ENCODE measurements at places on chromosomes 2 and 18.
A peak's percentile ranks its signal among the peaks of the same experiment; 100 is the strongest.

GRCh38 chr18:37294951-37295350 lies 270.6 kb downstream of the CELF4 start:
- no peak for DNase-seq

- no peak for DNase-seq
These were observed 51.4 kb upstream of the ZNF516 start for GRCh38 chr18:76546436-76546835.

GRCh38 chr18:24659827-24660720 lies 199.6 kb downstream of the HRH4 start:
- DNase-seq, result peak; percentile 14

DNA sequence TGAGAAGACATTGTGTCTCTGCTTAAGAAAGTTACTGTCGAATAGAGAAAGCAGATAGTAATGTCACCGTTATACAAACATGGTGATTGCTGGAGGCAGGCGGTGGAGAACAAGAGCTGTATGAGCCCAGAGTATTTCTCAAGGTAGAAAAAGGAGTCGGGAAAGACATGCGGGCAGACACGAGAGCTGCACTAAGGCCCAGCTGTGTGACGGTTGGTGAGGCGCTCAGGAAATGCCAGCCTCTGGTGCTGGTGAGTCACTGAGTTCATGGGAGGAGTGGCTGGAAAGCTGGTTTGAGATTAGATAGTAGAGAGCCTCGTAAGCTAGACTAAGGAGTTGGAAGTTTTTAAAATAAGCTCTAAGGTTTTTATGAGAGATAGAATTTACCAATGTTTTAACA lies 390.9 kb upstream of the TRIB2 start:
- no peak for DNase-seq

DNA sequence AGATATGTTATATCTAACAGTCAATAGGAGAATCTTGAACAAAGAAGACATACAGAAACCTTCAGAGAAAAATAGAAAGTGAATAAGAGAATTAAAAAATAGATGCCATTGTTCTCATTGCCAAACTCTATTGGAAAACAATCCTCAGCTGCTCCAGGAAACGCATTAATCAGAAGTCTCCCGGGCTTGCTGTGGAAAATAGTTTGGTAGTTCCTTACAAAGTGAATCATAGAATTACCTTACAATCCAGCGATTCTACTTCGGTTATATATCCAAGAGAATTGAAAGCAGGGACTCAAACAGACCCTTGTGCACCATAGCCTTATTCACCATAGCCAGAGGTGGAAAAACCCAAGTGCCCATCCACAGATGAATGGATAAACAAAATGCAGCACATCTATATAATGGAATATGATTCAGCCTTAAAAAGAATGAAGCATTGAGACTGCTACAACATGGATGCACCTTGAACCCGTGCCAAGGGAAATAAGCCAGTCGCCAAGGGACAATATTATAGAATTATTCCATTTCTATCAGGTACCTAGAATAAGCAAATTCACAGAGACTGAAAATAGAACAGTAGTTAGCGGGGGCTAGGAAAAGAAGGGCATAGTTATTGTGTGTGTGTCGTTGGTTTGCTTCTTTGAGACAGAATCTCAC lies 21.9 kb upstream of the CHRNA1 start:
- DNase-seq, result no peak

DNA sequence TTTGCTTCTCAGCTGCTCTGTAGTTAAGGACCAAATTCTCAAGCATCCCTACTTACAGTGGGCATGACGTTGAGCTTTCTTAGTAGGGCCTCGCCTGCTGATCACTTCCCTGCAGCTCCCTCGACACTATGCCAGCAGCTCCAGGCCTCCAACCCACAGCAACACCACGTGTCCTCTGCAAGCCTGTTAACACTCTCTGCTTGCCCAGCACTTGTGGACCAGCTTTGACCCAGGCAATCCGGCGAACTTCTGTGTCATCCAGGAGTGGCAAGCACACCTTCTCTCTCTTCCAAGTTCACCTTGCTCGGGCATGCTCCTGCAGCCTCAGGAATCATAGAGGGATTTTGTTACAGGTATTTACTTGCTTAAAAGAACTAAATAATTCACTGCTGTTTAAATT lies 138.6 kb upstream of the FHL2 start:
- DNase-seq, result no peak

DNA sequence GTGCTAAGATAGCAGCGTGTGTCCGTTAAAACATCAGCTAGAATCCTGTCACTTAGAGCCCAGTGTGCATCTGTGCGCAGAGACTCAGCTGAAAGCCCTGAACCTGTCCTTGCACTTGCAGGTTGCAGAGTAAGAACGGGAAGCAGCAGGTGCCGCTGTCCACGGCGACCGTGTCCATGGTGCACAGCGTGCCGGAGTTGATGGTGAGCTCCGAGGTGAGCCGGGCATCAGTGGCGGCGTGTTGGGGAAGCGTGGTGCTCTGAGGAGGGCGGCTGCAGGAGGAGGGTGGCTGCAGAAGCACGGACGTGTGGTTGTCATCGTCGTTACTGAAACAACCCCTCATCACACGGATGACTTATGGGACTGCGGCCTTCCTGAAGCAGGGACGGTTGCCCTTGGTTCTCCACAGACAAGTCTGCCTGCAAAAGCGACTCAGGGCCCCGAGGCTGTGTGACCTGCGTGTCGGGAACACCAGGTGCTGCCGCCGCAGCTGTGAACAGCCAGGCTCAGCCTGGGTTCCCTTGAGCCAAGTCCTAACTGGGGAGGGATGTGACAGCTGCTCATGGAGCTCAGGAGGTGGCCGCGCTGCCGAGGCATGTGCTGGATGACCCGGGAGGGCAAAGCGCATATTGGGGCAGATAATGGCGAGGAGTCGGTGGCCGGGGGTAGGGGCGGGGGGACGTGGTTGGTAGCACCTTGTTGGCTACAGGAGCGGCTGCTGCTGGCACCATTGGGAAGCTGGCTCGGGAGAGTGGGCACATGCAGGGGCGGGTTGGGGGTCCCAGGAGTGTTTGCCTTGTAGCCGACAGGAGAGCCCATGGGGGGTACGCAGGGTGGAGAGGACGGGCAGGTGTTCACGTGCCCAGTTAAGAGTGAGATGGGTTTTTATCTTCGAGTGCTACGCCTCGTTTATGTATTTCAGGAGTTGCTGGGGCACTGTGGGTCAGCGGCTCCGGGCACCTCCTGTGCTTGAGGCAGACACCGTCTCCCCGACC lies 16.6 kb downstream of the CTDP1 start:
- no peak for DNase-seq

GRCh38 chr2:226136739-226137138 lies 662.9 kb downstream of the IRS1 start:
- DNase-seq, result peak; percentile 53

DNA sequence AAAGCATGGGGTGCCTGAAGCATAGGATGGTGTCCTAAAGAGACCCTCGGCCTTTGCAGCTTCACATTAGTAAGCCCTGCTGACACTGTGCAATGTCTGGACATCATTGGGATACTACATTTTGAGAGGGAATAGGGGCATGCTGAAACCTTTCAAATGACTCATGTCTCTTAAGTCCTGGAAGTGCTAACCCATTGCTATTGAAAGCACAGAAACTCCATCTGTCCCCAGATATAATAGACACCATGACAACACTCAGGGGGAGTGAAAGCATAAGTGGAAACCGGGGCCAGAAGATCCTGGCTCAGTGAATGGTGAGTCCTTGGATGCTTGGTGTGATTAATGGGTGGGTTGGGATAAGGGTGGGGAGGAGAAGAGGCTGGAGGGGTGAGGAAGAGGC lies 595.5 kb upstream of the ID2 start:
- DNase-seq, result no peak

DNA sequence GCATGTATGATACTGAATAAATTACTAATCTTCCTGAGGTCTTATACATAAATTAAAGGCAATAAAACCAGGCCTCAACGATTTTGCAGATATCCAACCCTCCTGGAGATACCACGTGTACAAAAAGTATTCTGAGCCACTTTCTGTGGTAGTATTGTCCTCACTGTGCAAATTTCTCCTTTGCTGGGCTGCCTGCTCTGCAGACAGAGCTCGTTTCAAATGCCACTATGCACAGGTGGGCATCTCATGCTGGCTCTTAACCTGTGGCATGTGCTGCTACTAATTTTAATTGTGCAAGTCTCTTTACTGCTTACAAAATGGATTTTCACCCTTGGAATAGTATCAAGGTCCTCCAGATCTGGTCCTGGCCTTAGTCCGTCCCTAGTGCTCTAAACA lies 66.4 kb upstream of the SLC16A14 start:
- DNase-seq, result no peak

DNA sequence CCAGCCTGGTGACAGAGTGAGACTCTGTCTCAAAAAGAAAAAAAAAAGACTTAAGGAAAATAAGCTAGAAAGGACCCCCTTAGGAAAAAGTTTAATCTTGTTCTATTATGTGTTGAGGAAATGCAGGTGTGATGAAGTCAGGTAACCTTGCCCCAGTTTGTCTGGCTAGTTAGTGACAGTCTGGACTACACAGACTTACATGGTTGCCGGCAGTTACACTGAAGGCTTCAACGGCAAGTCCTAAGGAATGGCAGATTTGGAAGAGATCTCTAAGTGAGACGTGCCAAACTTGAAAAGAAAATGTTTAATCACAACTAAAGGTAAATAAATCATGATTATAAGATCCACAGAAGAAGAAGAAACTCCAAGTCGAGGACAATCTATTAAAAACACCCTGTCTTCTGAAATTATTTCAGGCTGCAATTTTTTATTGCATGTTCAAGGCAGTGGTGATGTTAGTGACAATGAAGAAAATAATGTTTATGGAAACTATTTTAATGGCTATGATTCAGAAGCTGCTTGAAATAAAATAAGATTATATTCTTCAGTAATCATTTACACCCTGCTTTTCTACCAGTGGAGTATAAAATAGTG lies 84.2 kb downstream of the TTC27 start:
- no peak for DNase-seq

- DNase-seq, result no peak
These were observed 343.4 kb downstream of the GPD2 start for GRCh38 chr2:156779416-156780120.

GRCh38 chr2:165408186-165408585 lies 61.3 kb upstream of the CSRNP3 start:
- DNase-seq, result no peak

DNA sequence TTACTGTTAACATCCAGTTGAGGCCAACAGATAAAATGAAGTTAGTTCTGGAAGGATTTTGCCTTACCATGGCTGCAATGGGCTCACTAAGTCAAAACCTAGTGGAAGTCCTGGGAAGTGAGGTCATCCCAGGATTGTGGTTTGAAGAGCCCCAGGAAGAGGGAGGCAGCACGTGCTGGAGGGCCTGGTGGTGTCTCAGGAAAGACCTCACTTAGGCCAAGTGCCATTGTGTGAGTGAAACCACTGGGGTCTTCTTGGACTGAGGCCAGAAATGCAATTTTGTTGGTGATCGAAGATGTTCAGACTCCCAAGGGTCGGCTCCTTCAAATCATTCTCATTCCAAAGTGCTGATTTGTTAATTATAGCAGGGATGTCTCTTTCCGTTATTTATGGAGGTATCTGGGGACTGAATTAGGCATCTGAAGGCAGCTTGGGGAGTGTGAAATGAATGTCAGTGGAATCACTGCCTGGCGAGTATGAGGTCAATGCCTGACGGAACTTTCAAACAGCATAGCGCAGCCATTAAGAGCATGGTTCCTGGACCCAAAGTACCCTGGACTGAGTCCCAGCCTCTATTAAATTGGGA lies 60.0 kb downstream of the IL1R2 start:
- DNase-seq, result no peak

DNA sequence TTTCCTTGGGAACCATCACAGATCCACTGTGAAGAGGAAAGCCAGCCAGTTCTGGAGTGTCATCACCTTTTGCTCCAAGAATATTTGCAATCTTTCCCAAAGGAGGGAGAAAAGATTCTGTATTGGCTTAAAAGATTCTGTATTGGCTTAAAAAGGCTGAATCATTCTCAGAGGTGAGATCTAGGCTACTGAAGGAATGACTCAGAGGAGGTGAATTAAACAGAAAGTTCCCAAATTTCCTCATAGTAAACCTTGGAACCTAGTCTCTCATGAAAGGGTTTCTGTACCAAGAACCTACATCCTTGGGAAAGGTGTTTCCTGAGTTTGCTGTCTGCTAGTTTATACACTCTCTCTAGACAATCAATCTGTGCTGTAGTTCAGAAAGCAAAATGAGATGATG lies 34.1 kb upstream of the GRB14 start:
- no peak for DNase-seq

GRCh38 chr18:75723521-75724340 lies 296.2 kb upstream of the SMIM21 start:
- DNase-seq, result no peak

GRCh38 chr2:222794585-222795449 lies 66.0 kb upstream of the ACSL3 start:
- DNase-seq, result no peak

GRCh38 chr2:201383136-201383535 lies 26.0 kb upstream of the FLACC1 start:
- DNase-seq, result no peak

- no peak for DNase-seq
These were observed 102.7 kb downstream of the CDCA7 start for GRCh38 chr2:173457366-173457765.

GRCh38 chr18:37419866-37420265 lies 145.7 kb downstream of the CELF4 start:
- DNase-seq, result no peak

DNA sequence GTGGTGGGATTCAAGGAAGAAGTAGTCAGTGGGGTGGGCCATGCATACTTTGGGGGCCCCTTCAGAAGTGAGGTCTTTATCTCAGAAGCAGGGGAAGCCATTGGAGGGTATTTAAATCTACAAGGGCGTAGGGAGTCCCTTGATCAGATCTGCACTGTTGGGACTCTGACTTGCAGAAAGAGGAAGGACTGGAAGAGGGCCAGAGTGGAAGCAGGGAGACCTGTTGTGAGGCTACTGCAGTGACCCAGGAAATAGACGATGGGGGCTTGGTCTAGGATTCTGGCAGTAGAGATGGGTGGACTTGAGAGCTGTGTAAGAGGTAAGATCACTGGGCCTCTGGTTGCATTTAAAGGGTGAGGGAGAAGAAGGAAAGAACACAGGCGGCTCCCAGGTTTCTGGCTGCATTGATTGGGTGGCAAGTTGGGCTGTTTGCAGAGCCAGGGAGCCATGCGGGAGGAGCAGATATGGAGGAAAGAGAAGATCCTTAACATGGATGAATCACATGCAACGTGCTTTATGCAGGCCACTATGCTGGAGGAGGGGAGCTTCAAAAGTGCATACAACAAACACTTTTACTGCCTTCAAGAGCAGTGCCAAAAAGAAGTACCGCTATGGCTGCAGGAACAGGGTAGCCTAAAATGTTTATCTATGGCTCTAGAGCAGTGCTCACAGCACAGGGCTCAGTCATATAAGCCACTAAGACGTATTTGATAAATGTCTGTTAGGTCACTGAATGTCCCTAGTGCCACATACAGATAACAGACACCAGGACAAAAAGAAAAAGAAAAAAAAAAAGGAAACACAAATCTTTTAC lies 2.3 kb downstream of the SFXN5 start:
- DNase-seq, result no peak

All from CD4-positive, alpha-beta T cell treated with Interleukin-1 beta for 1 hour (primary cell).